ENCODE measurements at places on chromosomes 13 and 19. TPM values are rescaled to one million over a fixed set of nuclear protein-coding genes. Genes with fewer than 3 reads are reported as not detected.

DNA sequence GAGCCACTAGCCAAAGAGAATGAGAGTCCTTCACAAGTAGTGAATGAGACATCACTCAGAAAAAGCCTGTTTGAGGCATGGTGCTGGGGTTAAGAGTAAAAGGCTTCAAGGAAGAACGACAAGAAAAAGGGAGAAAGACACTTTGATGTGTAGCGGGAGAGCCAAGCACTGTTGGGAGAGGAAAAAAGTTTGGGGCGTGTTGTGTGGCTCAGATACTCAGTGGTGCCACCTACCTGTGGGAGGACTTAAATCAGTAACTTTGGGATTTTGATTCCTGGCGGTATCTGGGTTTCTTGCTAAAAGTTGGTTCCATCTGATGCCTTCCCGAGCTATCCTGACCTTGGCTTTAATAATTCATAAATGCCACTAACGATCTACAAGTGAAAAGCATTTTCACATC is 12.3 kb downstream of the ELSPBP1 start:
- DNase-seq = no peak

GRCh38 chr19:17654993-17655392 is 33.2 kb downstream of the UNC13A start:
- DNase-seq = no peak

DNA sequence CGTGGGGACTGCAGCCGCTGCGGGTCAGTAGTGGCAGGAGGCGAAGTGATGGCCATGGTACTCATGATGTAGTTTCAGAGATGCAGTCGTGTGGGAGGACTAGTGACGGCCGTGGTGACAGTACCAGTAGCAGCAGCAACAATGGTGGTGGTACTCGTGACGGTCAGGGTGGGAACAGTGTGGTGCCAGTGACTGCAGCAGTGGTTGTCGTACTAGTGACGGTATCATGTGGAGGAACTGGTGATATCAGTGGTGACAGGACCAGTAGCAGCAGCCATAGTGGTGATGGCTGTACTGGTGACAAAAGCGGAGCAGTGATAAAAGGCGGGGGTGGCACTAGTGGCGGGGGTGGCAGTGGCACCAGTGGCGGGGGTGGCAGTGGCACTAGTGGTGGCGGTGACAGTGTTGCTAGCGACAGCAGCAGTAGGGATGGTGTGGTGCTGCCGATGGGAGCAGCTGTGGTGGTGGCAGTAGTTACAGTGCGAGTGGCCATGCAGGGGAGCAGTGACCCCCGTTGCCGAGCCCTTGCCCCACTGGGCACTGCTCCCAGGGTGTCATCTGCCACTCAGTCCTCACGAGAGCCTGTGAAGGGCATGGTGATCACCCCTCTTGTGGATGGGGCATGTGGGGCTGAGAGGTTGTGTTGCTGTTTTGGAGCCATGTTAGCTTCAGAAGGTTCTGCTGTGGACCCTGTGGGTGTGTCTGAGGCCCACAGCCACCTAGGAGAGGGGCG is 22.7 kb downstream of the ADPRHL1 start:
- DNase-seq = no peak

GRCh38 chr13:74270018-74270417 is 135.8 kb upstream of the KLF12 start:
- DNase-seq = no peak

- no peak for DNase-seq
These were observed 74.2 kb upstream of the CSNK1A1L start for GRCh38 chr13:37179645-37180044.

GRCh38 chr19:54521022-54521859 is 18.6 kb downstream of the LAIR2 start:
- no peak for DNase-seq

- no peak for DNase-seq
These were observed 764.4 kb downstream of the LIG4 start for GRCh38 chr13:107450931-107451330.

DNA sequence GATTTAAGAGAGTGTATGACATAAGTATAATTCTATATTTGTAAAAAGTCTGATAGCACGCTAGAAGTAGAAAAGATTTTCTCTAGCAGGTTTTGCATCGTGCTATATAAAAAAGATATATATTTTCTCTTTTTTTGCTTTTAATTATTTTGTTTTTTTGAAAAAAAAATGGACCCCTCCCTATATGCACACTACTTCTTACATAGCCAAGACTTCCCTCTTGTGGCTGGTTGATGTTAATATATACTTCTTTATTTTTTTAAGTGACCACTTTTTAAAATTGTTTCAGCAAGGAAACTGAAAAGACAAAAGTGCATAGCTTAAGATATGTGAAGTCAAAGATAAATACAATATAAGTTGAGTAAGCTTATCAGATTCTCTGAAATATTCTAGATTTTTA is 1202.8 kb downstream of the DIAPH3 start:
- DNase-seq = no peak

DNA sequence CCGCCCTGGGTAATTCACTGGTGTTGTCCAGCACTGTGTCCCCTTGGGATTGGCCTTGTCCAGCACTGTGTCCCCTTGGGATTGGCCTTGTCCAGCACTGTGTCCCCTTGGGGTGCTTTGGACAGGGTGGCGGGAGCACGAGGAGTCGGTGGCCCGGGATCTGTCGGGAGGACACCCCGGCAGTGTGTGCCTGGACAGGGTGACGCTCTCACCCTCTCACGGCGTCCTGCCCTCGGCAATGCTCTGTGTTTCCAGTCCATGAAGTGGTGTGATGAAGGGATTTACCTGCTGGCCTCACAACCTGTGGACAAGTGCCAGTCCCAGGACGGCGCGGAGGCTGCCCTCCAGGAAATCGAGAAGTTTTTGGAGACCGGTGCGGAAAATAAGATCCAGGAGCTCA is 29.9 kb upstream of the F7 start:
- no peak for DNase-seq

- no peak for DNase-seq
These were observed 20.2 kb upstream of the CD70 start for GRCh38 chr19:6610934-6611852.

DNA sequence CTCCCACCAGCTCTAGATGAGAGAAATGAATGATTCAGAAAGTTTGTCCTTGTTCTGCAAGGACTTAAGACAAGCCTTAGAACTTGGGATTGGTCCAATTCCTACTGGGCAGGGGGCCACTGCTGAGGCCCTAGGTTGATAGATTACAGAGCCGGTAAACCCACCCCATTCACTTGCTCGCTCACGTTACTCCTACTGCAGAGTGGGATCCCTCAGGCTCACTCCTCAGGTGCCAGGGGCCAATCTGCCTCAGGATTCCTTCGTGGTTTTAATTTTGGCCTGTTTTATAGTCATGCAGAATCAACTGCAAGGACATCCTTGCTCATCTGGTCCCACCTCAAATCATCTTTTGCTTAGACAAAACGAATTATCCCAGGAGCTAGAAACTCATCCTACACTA is 59.0 kb downstream of the SERP2 start:
- DNase-seq = no peak

GRCh38 chr13:100875392-100876043 is 200.9 kb upstream of the TMTC4 start:
- DNase-seq = no peak

DNA sequence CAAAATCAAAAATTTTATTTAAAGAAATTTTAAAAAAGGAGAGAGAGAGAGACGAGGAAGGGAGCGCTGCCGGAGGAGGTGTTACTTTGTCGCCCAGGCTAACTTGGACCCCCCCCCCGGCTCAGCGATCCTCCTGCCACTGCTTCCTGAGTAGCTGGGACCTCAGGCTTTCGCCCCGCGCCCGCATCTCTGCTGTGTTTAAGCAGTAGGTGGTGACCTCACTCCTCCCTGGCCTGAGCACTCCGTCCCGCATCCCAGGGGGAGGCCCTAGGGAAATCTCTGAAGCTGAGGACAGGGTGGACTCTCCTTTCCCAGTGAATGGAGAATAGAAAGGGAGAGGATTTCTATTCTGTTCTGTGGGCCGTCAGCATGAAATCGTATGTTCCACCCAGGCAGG is 485 bp upstream of the ZNF845 start:
- no peak for DNase-seq

DNA sequence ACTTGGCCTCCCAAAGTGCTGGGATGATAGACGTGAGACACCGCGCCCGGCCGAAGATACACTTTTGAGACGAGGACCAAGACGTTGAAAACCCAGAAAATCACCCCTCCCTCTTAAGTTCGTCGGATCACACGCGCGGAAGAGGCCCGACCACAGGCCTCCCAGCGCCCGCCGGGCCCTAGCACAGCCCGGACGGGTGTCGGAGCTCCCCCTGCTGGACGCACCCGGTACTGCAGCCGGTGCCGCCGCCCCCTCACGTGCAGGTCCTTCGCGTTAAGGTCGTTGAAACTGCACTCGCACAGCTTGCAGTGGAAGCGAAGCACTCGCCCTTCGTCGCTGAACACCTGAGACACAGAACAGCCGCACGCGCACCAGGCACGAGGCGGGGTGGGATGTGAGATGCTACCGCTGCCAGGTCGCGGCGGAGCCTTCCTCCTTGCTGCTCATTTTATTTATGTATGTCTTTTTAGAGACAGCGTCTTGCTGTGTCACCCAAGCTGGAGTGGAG is 35.7 kb upstream of the MATK start:
- DNase-seq = peak; percentile 85

- no peak for DNase-seq
These were observed 967 bp upstream of the TPT1 start for GRCh38 chr13:45341799-45342500.

DNA sequence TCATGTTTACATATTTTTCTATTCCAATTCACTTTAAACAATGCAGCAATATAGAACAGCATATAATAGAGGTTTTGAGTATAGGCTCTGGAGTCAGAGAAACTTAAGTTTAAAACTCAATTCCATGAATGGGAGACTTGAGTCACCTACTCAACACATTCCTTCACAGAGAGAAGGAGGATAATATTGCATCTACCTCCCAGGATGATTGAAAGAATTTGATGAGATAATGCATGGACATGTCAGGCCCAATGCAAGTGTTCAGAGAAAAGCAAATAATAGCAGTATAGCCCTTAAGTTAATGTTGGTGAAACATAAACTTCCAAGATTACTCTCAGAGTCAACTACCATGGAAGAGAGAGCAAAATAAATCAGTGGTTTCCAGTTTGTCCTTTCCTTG is 170.2 kb downstream of the DCLK1 start:
- no peak for DNase-seq

GRCh38 chr19:19418555-19419260 is 13.2 kb downstream of the GATAD2A start:
- no peak for DNase-seq

DNA sequence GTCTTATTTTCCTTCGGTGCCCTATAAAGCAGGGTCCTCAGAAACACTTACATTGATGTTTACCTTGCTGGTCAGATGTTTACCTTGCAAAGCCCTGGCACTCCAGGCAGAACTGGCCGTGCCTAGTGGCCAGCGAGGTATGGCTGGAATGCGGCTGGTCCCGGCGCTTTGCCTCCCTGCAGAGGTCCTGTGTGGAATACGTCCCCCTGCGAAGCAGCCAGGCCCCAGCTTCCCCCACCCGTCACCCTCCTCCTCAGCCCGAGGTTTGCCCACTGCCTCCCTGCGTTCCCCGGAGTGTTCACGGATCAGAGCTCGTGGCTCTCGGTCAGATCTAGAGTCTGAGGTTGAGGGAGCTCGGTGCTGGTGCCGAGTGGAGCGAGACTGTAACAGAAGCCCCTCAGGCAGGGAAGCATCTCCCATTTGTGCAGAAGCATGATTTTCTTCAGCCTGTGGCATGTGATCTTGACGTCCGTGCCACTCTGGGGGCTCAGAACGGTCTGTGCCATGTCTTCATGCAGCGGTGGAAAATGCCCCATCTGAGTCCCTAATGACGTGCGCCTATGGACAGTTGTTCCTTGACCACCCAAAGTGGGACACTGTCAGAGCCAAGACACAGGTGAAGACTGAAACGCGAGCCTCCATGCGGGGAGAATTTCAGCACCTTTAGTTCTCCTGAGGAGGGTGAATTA is 54.8 kb upstream of the SOX1 start:
- DNase-seq = no peak

DNA sequence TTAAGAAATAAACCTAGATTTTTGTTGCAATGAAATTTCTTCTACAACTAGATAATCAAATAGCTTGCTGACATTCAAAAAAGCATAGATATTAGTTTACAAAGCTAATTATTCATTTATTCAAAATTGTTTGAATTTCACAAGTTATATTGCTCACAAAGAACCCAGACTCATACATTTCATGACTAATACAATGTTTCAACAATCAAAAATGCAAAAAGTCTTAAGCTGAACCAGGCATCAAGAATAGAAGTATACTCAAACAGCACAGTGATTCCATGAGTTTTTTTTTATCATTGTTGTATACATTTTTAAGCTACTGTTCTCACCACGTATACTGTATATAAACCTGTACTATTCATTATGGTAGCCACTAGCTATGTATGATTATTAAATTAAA is 51.0 kb downstream of the DIAPH3 start:
- no peak for DNase-seq

DNA sequence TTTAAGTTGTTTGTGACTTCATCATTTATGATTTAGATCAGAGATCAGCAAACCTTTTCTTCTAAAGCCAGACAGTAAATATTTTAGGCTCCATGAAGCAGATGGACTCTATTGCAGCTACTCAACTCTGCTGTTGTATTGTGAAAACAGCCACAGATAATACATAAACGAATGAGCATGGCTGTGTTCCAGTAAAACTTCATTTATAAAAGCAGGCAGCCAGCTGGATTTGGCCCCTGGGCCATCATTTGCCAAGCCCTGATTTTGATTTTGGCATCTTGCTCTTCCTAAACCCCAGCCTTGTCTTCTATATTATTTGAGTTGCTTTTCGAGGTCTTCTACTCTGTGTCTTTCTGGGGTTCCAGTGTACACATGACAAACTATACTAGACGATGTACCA is 41.3 kb downstream of the RNASEH2B start:
- no peak for DNase-seq

DNA sequence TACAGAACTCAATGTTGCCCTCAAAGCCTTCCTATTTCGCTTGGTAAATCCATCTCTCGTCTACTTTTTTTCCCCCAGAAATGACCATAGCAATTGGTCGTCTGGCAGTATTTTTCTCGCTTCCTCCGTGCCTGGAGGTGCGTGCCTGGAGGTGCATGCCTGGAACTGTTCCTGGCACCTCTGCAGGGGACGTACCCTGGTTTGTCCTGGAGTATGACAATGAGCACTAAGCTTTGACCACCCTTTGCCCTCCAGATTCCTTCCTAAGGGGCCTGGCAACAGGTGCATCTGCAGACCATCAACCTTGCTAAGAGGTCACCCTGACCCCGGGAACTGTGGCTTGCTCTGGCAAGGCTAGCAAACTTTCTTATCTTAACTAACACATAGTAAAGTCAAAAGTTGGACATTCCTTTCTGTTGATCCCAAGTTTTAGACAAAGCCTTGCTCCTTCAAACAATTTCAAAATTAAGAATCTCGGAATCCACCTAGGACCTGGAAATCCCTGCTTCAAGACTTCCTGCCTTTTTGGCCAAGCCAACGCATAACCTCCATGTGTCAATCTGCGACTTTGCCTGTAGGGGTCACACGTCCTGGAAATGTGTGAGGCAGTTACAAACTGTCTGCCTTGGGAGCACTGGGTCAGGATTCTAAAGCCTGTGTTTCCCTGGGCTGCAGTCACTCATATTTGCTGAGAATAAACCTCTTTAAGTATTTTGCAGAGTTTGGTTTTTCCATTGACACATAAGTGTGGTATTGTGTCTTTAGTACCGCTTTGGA is 28.8 kb upstream of the TUBGCP3 start:
- DNase-seq = no peak

TMC4 gene
- 0.16 TPM for total RNA-seq

KCNN1 gene
- 0.14 TPM for total RNA-seq

ZNF880 gene
- total RNA-seq = 8.1 TPM

BRSK1 gene
- 6.0 TPM for total RNA-seq

CEP89 gene
- total RNA-seq = 18.0 TPM

NXNL1 gene
- not detected for total RNA-seq

KL gene
- 0.14 TPM for total RNA-seq

MED4 gene
- 56.1 TPM for total RNA-seq

LRG1 gene
- total RNA-seq = 0.37 TPM
